NCI-H460 (cell line): ENCODE measurements at places on chromosomes 6 and 20. TPM values are rescaled to one million over a fixed set of nuclear protein-coding genes. Genes with fewer than 3 reads are reported as not detected.

GABRR1 gene
- not detected in 2 replicates for total RNA-seq

CNKSR3 gene
- total RNA-seq = 6.1 and 6.3 TPM in 2 replicates

CCN6 gene
- total RNA-seq = not detected in 2 replicates

KCNS1 gene
- total RNA-seq = not detected in 2 replicates

PRDM13 gene
- 1.6 and 2.8 TPM in 2 replicates for total RNA-seq

PAX1 gene
- total RNA-seq = 0.12 and 0.54 TPM in 2 replicates

DNA sequence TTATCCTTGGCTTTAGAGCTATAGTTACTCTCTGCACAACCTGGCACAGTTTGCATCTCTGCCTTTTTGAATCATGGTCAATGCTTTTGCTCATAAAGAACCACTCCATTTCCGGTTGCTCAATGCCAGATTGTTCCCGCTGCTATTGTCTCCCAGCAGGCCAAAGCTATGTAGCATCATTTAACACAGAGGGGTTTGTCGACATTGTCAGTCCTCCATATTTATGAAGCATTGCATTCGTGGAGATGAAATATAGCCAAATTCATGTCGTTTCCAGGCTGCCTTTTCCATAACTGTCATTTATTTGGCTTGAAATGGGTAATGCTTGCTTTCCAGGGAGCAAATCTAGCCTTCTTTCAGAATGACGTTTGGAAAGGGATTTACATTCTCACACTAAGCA, 598.8 kb downstream of the EPHA7 start:
- DNase-seq = no peak

DNA sequence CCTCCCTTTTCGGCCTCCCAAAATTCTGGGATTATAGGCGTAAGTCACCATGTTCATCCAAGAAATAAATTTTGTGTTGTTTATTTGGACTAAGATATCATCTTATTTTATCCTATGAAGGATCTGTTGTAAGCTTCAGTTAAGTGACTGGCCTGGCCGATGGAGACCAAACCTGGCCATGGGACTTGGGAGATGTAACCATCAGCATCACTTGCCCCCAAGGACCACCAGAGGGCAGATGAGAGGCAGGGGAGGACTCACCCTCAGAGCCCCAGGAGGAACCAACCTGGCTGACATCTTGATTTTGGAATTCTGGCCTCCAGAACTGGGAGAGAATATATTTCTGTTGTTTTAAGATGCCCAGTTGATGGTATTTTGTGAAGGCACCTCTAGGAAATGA, 266.7 kb downstream of the CDH26 start:
- DNase-seq = no peak

DNA sequence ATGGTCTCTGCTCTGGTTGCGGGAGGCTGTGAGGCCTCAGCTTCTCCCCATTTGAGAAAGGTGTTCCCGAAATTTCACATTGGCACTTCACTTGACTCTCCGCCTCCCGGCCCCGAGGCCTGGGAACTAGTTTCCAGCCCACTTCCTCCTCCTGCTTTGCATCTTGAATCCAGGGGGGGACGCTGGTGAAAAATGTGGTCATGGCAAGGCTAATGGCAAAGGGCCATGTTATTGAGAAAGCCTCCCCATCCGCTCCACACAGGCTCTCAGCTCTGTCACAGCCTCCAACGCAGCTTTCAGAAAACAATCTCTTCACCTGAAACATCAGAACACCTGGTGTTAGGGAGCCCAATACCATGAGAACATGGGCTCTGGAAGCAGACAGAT, 5.6 kb downstream of the PLAGL2 start:
- DNase-seq = no peak

- DNase-seq = no peak
These were observed 98.1 kb downstream of the NFATC2 start for GRCh38 chr20:51444467-51444866.

- no peak for DNase-seq
These were observed 33.7 kb downstream of the SCP2D1 start for GRCh38 chr20:18847226-18847755.

DNA sequence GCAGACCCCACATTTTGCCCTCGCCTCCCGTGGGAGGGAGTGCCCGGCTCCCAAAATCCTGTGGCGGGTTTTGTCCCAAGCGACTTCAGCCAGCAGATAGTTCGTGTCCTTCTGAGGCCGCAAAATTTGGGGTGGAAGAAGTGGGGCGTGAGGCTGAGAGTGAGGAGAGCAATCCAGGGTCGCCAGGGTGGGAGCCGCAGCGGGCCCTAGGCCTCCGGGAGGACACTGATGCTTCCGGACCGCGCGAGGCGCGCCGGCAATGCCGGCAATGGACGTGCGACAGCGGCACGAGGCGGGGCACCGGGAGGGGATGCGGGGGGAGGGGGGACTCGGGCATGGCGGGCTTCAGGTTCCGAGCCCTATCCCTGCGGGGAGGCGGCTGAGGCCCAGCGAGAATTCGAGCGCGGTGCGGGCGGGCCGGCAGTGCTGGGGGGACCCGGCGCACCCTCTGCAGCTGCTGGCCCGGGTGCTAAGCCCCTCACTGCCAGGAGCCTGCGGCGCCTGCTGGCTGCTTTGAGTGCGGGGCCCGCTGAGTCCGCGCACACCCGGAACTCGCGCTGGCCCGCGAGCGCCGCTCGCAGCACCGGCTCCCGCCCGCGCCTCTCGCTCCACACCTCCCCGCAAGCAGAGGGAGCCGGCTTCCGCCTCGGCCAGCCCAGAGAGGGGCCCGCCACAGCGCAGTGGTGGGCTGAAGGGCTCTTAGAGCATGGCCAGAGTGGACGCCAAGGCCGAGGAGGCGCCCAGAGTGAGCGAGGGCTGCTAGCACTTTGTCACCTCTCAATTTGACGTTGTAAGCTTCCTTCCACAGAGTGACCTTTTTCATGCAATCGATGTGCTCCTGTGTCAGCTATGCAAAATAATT, 143.8 kb downstream of the LPA start:
- peak; percentile 30 for DNase-seq

DNA sequence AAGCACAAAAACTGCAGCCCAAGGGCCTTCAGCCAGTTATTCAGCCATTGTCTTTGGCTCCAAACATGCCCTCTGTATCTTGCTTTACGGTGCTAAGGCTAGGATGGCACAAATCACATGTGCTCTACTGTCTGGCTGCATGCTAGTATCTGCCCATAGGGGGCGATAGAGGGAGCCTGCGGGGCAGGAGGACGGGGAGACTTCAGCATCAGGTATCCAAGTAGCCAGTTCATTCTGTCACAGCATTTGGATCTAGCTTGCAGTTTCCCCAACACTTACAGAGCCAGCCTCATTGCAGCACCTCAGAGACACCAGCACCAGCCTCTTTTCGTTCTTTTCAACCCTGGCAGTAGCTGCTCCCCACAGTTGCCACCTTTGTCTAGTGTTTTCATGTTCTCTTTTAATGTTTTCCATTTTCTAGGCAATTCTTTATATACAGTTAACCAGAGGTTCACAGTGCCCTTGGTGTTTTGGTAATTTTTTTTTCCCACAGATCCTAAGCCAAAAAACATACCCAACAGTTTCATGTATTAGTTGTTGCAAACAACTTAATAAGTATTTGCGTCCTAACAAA, 705.9 kb downstream of the PTPRT start:
- DNase-seq = peak; percentile 9

GRCh38 chr20:1926237-1926636, 31.0 kb downstream of the SIRPA start:
- DNase-seq = no peak

DNA sequence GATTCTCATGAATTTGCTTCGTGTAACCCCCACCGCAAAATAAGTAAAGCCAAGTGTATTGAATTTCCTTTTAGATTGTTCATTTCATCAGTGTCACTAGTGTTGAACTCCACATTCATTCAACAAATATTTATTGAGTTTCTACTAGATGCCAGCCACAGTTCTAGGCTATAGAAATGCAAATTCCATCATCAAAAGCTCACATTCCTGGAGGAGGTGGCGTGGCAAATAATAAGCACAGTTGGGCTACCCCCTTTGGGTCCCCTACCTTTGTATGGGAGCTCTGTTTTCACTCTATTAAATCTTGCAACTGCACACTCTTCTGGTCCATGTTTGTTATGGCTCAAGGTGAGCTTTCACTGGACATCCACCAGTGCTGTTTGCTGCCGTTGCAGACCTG, 12.7 kb upstream of the ME1 start:
- DNase-seq = no peak

DNA sequence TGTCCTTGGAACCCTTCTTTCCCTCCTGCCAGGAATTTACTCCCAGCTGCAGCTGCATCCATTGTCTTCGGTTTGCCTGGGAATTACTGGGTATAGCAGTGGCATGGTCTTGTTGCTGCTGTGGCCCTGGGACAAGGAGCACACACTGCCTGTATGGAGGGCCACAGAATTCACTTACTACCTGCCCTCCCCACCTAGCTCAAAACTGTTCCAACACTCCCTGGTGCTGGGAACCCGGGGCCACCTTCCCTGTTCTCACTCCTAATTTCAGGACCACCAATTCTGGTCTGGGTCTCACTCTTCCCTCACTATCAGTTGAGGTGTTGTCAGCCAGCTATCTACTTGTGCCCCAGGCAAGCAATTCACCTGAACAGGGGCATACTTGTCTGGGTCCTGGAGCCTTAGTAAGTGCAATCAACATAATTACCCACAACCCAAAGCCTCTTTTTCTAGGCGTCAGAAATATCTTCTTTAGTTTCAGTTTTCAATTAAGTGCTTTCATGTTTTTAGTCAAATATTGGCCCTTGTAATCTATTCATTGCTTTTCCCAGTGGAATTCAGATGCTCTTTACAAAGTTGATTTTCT, 47.2 kb downstream of the METTL24 start:
- no peak for DNase-seq

DNA sequence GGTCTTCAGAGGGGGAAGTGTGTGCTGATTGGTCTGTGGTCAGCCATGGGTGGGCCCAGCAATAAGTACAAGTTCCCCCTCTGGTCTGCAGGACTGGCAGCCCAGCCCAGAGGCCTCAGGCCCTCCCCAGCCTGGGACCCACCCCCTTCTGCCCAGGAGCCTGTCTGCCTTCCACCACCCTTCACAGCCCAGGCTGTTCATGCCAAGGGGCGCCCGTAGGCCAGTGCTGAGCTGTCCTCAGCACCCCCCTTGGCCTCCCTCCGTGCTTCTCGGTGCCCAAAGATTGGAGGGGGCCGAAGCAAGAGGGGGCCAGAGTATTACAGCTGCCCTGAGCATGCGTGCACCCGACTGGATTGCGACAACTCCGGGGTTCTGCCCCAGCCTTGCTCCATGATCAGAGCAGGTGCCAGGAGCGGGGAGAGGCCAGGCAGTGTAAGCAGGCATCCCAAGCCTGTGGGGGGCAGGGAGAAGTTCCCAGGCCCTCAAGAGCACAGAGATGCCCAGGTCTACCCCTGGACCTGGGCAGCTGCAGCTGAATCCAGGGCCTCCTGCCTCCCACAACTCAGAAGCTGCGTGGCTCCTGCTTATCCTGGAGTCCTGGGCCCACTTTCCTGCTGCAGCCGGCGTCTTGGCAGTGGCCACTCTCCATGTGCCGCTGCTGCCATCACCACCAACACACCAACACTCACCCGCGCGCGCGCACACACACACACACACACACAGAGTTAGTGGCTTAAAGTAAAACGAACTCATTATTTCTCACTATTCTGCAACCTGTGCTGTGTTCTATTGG, 33.3 kb downstream of the CST9L start:
- no peak for DNase-seq

DNA sequence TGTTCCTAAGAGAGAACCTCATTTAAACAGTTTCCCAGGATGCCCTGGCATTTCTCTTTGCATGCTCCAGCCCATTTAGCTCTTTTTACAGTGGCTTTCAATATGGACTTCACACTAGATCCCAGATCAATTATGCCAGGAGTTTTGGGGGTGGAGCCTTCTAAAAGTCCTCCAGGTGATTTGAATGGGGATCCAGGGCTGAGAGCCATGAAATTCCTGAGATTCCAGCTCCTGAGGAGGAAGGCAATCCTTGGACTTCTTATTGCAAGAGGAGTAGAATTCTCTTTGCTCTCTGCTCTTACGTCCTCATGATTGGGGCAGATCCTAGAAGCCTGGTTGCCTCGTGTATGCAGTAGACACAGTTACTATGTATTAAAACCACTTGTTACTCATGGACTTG, 184.2 kb downstream of the DHX35 start:
- DNase-seq = no peak

DNA sequence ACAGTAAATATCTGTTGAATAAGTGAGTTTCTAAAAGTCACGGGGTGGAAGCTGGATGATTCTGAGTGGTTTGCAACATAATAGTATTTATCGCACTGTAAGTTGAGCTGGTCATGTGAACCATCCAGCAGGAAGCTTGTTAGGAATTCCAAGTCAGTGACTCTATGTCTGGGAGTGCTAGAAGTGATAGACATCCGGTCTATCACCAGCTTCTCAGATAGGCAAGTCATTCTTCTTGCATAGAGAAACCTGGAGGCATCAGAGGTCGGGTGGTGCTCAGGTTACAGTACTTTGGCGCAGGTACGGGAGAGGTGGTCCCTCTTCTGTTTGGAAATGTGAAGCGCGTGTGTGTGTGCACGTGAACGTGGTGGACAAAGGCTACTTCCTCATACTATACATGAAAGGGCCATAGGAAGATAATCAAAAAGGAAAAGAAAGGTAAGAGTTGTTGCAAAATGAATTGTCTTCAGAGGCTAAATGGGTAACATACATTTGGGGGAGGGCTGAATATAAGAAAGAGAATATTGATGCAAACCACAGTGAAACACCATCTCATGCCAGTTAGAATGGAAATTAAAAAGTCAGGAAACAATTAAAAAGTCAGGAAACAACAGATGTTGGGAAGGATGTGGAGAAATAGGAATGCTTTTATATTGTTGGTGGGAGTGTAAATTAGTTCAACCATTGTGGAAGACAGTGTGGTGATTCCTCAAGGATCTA, 299.3 kb upstream of the ZFP64 start:
- DNase-seq = peak; percentile 38

DNA sequence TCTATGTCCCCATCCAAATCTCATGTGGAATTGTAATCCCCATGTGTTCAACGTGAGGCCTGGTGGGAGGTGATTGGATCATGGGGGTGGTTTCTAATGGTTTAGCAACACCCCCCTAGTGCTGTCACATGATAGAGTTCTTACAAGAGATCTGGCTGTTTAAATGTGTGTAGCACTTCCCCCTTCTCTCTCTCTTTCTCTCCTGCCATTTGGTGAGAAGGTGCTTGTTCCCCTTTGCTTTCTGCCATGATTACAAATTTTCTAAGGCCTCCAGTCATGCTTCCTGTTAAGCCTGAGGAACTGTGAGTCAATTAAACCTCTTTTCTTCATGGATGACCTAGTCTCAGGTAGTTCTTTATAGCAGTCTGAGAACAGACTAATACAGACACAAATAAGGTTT, 165.4 kb downstream of the OGFRL1 start:
- no peak for DNase-seq

- peak; percentile 26 for DNase-seq
These were observed 36.3 kb upstream of the SIRT5 start for GRCh38 chr6:13538084-13538483.
